ENCODE measurements at places on chromosomes 6 and 20.

DNA sequence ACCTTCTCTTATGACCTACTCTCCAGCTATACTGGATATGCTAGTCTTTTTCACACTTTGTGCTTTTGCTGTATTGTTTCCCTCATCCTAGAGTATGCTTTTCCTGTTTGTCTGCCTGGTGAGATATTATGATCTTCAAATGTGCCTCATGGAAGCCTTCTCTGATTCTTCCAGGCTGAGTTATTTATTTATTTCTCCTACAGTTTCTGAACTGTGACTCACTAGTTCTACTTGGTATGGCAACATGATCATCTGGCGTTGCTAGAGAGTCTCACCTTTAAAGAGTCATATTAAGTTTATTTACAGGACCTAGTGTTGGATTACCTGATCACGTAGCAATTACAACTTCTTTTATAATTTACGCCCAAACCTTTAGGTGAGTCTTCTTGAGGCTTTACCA is 81.2 kb upstream of the HDAC2 start:
- DNase-seq, result no peak

GRCh38 chr6:151974061-151974617 is 166.7 kb downstream of the ESR1 start:
- no peak for DNase-seq

DNA sequence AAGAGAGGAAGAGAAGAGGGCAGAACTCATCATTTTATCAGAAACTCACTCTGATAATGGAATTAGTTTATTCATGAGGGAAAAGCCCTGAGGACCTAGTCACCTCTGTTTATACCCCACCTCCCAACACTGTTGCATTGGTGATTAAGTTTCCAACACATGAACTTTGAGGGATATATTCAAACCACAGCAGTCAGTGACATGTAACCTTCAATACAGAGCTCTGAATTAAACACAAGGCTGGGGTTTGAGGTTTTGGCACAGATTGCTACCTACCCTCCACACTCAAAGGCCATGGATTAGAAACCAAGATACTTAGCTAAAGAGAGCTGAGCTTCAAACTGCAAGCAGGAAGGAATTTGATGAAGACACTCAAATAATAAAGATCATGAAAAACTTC is 48.5 kb upstream of the MOCS1 start:
- no peak for DNase-seq

DNA sequence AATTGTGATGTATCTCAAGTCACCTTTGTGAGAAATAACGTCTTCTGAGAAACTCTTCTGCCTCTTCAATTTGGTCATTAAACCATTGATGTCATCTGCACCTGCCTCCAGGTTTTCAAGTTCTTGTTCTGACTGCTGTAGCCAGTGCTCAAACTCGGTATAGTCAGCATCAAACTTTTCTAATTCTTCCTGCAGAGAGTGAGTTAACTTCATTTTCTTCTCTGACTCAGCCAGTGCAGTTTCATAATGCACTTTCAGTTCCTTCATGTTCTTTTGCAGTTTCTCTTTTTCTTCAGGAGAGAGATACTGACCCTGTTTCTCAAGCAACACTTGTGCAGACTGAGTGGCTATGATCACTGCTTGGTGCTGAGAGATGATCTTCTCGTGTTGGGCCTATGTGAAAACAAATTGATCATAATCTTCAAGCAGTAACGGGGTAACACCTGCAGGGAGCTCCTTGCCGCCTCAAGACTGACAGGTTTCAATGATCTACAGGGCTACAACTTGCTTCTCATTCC is 48.8 kb downstream of the DST start:
- DNase-seq, result no peak

DNA sequence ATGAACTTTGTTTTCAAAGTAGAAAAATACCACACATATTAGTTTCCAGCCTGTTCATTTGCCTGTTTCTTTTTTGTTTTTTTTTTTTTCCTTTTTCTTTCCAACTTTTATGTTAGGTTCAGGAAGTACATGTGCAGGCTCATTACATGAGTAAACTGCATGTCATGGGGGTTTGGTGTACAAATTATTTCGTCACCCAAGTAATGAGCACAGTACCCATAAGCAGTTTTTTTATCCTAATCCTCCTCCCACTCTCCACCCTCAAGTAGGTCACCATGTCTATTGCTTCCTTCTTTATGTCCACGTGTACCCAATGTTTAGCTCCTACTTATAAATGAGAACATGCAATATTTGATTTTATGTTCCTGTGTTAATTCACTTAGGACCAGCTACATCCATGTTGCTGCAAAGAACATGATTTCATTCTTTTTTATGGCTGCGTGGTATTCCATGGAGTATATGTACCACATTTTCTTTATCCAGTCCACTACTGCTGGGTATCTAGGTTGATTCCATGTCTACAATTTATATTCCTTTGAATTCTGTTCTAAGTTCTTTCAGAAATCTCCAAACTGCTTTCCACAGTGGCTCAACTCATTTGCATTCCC is 31.8 kb downstream of the SNX14 start:
- DNase-seq, result no peak

DNA sequence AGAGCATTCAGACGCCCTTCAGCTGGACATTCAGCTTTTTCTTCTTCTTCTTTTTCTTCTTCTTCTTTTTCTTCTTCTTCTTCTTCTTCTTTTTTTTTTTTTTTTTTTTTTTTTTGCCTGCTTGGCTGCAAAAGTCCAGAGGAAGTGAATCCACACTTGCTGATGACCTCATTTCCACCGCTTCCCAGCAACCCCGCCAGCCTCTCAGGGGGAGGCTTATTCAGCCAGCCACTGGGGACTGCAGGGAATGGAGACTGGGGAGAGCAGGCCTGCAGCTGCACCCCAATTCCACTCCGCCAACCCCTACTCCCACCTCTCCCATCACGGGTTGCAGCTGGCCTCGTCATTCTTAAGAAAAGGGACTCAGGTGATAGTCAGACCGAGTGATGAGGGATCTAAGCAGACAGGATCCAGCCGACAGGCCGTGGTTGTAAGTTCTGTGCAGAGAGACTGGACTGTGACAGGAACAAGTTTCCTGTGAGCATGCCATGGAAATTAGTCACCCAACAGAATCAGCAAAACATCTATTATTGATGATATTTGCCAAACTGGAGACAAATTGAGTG is 59.0 kb upstream of the QKI start:
- no peak for DNase-seq

DNA sequence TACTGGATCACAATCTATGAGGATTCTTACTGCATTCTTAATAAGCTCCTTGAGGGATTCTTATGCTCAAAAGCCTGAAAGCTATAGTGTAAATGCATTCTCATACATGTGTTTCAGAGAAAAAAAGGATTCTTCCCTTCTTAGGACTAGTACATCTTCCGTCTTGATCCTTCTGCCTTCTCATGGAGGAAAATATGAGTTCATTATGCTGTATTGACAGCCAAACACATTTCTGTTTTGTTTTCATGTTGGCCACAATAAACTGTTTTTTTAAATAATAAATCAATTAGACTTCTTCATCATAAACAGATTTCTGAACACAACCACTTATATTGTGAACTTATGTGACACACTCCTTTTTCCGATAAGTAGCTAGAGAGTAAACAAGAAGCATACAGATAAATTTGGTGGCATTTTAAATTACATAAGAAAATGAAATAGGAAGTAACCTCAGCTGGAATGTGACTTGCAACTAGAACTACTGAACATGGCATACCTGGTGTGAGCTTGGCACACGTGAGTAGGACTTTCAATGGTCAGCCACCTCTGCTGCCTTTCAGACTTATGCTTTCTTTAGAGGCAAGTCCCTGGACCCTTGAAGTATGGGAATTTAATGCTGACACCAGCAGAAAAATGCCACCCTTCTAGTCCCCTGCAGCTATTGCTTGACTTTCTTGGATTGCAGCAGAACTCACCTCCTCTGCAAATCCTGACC is 350.4 kb downstream of the BCKDHB start:
- no peak for DNase-seq

GRCh38 chr6:158142789-158143188 is 25.3 kb downstream of the SERAC1 start:
- no peak for DNase-seq

- DNase-seq, result no peak
These were observed 107.6 kb upstream of the MCHR2 start for GRCh38 chr6:100101644-100102043.

GRCh38 chr20:57993716-57994431 is 234.6 kb downstream of the ANKRD60 start:
- no peak for DNase-seq

DNA sequence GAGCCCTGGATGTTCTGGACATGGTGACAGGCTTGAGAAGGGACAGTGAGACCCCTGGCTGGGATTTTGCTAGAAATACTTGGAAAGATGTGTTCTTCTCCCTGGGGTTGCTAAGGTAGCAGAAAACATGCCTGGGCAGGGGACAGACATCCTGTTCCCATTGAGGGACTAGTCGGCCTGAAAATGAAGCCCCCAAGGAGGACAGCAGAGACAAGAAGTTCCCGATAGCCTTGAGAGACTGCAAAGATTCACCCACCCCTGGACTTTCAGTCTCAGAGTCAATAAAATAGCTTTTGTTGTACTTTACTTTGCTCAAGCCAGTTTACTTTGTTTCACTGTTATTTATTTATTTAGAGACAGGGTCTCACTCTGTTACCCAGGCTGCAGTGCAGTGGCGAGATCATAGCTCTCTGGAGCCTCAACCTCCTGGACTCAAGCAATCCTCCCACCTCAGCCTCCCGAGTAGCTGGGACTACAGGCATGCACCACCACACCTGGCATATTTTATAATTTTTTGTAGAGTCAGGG is 28.4 kb downstream of the ATP9A start:
- no peak for DNase-seq

DNA sequence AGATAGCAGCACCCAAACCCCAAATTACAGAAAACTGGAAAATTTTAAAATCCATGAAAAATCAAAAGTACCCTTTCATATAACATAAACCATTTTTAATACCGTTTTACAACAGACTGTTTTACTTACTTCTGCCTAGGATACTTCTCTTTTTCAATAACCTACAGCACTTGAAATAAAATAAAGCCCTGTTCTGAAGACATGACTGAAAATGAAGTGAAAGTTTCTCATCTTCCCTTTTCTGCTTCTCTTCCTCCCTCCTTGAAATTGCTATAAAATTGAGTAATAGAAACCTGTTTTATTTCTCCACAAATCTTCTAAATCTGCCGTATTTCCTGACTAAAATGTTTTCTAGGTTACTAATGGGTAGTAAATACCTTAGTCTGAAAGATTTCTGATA is 20.3 kb downstream of the MMS22L start:
- no peak for DNase-seq

All from CD8-positive, alpha-beta memory T cell (primary cell).